Effector CD4-positive, alpha-beta T cell (primary cell): ENCODE measurements at places on chromosomes 4 and X.

DNA sequence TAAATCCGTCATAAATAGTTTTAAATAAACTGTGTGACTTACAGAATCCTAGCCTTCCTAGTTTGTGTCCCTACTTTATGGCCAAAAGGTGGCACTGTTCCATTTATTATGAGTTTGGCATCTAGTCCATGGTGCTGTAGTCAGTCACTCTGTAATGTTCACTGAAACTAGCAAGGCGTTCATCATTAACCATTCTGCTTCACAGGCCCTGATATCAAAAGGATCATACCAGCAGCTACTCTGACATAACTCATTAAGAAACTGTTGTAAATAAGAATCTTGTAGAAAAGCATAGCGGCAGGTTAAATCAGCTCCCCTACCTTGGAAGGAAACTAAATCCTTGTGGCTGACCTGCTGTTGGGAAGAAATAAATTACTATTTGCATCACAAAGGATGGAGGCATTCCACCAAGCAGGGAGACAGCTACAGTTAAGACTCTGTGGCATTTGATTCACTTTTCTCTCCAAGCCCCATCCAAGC, 919.6 kb upstream of the DIAPH2 start:
- DNase-seq, result no peak

GRCh38 chr4:3368841-3369760, 72.7 kb upstream of the HGFAC start:
- DNase-seq, result no peak

- no peak for DNase-seq
Measured at GRCh38 chr4:128757712-128758111, 51.8 kb upstream of the JADE1 start.

- DNase-seq, result no peak
Measured at GRCh38 chr4:80705311-80705710, 325.2 kb upstream of the BMP3 start.

DNA sequence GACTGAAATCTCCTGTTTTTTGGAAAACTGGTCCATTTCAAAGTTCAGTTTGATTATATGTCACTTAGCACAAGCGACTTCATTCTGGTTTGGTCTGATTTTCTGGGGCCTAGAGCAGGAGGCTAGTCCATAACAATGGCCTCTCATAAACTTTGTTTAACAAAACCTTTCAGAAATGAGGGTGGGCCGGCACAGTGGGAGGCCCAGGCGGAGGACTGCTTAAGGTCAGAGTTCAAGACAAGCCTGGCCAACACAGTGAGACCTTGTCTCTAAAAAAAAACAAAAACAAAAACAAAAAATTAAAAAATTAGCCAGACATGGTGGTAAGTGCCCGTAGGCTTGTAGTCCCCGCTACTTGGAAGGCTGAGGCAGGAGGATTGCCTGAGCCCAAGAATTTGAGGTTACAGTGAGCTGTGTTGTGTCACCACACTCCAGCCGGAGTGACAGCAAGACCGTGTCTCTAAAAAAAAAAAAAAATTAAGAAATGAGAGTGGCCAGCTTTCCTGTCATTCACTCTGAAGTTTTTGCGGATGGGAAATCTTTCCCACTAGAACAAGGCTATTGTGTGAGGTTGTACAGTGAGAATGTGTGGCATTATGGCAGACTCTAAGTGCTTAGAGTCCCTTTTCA, 1.2 kb upstream of the PLAC8 start:
- DNase-seq, result no peak

GRCh38 chrX:47849778-47850177, 13.1 kb downstream of the ZNF81 start:
- no peak for DNase-seq

GRCh38 chr4:89334311-89334710, 26.7 kb upstream of the GPRIN3 start:
- no peak for DNase-seq

- no peak for DNase-seq
Measured at GRCh38 chr4:149026696-149027095, 584.5 kb upstream of the NR3C2 start.

- no peak for DNase-seq
Measured at GRCh38 chr4:117478702-117479101, 393.3 kb upstream of the TRAM1L1 start.

GRCh38 chrX:46791927-46792809, 33.2 kb upstream of the SLC9A7 start:
- no peak for DNase-seq

DNA sequence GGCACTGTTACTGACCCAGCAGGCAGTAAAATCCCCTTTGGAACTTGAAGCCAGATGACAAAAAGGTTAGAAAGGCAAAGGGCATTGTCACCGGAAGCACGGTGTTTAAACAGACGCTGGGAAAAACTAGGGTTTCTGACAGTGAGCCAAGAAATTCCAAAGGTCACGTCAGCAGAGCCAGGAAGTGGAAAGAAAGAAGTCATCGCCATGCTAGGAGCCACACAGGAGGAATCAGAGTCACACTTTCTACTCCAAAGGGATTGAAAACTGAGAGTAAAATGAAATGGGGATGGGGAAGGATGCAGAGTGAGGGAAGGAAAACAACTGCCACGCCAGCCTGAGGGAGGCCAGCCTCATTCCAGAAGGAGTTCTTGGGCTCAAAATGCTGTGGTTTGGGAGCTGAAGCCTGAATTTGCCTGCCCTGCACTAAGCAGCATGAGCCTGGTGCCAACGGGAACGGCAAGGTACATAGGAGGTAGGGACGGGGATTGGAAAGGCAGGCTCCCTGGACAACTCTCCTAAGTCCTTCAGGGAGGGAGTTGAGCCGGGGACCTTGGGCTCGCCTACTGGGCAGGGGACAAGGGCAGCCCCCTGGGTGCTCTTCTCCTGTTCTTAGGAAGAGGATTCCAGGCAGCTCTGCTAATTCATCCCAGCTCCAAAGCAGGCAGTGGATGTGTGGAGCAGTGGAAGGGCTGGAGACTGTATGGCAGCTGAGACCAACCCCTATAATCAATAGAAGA, 66.8 kb downstream of the SOWAHB start:
- no peak for DNase-seq

- no peak for DNase-seq
Measured at GRCh38 chrX:19964017-19964710, 26.7 kb downstream of the BCLAF3 start.

DNA sequence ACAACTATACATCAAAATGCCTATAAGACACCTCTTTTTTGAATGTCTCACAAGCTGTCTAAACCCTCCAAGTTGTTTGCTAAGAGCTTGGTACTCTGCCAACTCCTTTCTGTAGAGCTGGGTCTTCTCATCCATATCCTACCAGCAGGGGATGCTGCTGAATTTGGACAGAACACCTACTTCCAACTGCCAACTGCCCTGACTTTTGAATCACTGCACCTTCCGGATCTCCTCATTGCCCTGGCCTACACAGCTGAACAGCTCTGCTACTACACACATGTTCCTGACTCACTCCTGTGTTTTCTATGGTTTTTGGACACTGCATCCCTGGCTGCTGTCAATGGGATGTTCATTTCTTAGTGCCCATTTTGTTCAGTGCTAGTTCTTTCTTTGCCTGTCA, 18.7 kb downstream of the FAM184B start:
- no peak for DNase-seq

- DNase-seq, result no peak
Measured at GRCh38 chr4:182749667-182750167, 167.5 kb downstream of the DCTD start.

DNA sequence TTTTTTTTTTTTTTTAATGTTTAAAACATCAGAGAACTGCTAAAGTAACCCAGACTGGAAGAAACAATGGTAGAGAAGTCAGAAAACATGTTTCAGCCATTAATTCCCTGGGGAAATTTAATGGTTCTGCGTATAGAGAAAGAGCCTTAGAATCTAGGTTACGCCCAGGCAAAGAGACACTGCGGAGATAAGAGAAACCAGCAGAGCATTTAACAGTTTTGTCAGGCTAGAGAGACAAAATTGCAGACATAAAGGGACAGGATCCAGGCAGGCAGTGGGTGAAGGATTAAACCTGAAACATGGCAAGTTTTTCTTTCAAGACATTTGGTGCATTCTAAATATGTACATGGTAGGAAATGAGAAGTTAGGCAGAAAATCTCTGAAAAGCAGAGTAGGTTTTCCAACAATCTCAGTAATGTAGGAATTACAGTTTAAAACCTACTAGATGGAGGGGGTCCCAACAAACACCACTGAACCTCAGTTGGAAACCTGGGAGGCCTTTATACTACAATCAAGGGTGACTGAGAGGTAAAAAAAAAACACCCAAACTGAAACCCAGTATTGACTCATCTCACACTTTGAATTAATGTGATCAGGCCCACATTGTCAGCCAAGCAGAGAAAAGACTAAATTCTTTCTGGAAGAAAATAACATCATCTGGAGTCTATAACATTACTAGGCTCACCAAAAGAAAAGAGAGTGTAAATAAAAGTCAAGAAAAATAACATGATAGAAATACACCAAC, 254.2 kb upstream of the NWD2 start:
- no peak for DNase-seq

DNA sequence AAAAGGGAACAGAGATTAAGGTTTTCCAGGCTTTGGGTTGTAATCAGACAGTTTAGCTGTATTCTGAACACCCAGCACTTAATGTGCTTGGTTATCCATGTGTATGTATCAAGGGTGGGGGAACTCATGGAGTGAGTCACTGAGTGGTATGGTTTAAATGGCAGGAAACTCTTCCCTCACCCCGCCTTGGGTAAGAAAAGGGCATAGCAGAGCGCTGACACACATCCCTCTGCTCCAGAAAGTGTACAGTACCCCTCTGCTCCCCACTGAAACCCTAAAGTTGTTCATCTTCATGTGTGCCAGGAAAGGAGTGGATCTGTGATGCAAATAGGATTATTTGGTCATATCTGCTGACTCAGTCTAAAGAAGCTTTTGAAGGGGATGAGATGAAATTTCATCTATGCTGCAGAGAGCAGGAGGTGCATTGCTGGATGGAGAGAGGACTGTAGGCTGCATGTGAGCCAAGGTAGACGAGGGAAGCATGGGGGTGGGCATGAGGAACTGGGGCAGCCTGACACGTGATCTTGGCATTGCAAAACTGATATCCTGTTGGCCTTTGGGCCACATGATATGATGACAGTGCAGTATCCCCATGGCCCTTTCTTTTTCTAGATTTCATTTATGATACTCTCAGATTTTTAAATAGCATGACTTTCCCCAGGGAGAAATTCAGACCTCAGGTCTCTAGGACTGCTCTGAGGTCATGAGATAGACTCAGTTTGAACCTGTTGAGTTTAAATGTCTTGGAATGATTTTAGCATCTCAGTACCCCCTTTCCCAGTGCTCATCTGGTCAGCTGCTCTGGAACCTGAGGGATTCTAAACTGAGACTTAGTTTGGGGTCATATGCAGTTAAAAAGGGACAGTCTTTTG, 84.8 kb downstream of the TMEM164 start:
- DNase-seq, result no peak

DNA sequence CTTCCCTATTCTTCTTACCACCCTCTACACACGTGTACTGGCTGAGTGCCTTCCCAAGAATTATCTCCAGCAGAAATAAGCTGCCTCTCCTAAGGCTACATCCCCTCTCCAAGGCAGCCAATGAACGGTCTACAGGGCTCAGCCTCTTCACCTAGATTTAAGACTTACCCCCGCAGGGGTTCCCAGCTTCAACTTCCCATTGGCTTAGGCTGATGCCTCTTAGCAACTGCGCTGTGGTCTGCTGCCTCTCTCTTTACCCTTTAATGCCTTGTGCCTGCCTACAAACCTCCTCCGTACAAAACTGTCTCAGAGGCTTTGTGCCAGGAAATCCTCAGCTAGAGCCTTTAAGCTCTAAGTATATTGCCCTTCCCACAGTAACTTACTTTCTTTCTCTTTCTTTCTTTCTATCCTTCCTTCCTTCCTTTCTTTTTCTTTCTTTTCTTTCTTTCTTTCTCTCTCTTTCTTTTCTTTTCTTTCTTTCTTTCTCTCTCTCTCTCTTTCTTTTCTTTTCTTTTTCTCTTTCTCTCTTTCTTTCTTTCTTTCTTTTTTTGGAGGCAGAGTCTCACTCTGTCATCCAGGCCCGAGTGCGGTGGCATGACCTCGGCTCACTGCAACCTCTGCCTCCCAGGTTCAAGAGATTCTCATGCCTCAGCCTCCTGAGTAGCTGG, 15.1 kb upstream of the PIGA start:
- DNase-seq, result no peak

GRCh38 chrX:34578237-34578636, 78.8 kb downstream of the TMEM47 start:
- no peak for DNase-seq
